Activated naive CD8-positive, alpha-beta T cell treated with anti-CD3 and anti-CD28 coated beads, Interleukin-2, amount 10 ng/mL, durations not matched to agents 7 days and 5 days (primary cell): ENCODE measurements at places on chromosomes 7 and 10.

- H3K27me3 ChIP-seq: no peaks in the 10 kb centered on the region
- no peak overlapping the region for H3K27ac ChIP-seq
- H3K4me3 ChIP-seq: no peak overlapping the region
- H3K36me3 ChIP-seq: peaks cover 17% of the 10 kb centered on the region
- DNase-seq: no peak
Measured at GRCh38 chr10:74705358-74705980, 120.9 kb upstream of the KAT6B start.

DNA sequence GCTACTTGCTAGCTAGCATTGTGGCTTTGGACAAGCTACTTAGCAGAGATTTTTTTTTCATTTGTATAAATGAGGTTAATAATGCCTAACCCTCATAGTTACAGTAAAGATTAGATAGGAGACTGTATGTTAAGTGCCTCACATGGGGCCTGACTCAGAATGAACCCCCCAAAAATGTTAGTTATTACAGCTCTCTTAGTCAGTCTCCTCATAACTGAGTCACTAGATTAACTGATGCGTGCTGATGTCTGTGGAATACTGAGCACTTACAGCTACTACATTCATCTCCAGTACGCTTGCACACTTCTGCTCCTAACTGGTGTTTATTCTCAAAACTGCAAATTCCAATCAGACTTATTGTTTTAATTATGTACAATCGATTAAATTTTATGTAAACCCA is 315.3 kb downstream of the SNX13 start:
- H3K4me1 ChIP-seq: no peaks in the 10 kb centered on the region
- no peaks in the 10 kb centered on the region for H3K36me3 ChIP-seq
- no peak for DNase-seq
- no peak overlapping the region for H3K27ac ChIP-seq
- H3K4me3 ChIP-seq: no peak overlapping the region
- peaks cover 4% of the 10 kb centered on the region for H3K27me3 ChIP-seq

- H3K36me3 ChIP-seq: no peaks in the 10 kb centered on the region
- no peaks in the 10 kb centered on the region for H3K27me3 ChIP-seq
- H3K4me1 ChIP-seq: peaks cover 12% of the 10 kb centered on the region
- no peak overlapping the region for H3K27ac ChIP-seq
- no peak overlapping the region for H3K4me3 ChIP-seq
- no peak for DNase-seq
Measured at GRCh38 chr10:110368002-110368401, 63.3 kb upstream of the SMNDC1 start.

DNA sequence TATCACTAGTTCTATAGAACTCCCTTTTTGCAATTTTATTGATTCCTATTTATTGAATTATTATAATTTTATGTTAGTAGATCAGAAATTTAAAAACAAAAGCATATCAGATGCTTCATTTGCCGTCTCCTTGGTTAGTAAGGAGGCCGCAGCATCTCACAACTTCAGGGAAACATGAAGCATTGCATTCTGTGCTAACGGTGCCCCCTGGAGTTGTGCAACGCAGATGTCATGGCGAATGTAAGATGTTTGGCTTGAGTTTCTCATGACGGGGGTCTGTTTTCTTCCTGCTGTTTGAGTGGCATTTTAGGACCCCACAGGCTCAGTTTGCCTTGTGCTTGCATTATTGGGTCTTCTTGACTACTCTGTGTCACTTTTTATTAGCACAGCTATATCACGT is 124.8 kb downstream of the CNNM2 start:
- H3K27ac ChIP-seq: no peak overlapping the region
- H3K36me3 ChIP-seq: no peaks in the 10 kb centered on the region
- H3K27me3 ChIP-seq: no peaks in the 10 kb centered on the region
- DNase-seq: no peak

DNA sequence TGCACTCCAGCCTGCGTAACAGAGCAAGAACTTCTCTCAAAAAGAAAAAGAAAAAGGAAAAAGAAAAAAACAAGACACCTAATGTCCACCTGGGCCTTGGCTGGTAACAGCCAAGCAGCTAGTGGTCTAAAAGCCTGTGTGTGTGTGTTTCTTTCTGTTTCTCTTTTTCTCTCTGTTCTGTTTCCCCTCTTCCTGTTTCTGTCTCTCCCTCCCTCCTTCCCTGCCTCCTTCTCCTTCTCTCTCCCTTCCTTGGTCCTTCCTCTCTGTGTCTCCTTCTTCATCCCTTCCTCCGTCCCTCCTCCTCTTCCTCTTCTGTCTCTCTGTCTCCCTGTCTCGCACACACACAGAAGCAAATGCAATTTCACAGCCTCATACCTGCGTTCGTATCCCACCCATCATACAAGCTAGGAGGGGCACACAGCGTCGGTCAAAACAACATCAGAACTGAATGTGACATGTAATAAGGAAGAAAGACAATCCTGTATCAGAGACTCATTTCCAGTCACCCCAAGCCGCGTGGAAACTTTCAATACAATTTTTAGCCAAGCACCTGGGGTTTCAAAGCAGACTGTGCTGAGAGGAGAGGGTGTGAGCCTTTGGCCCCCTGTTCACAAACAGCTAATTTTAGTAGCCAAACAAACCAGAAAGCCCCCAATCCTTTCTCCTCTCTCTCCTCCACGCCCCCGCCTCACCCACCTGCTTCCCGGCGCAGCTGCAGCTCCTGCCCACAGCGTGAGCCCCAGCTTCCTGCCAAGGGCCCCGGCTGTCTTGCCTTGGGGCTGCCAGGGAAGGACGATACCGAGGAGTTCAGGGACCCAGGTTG is 50.2 kb upstream of the GNA12 start:
- peak overlapping the region; percentile 84 for H3K4me3 ChIP-seq
- peaks cover 3% of the 10 kb centered on the region for H3K27me3 ChIP-seq
- H3K36me3 ChIP-seq: no peaks in the 10 kb centered on the region

DNA sequence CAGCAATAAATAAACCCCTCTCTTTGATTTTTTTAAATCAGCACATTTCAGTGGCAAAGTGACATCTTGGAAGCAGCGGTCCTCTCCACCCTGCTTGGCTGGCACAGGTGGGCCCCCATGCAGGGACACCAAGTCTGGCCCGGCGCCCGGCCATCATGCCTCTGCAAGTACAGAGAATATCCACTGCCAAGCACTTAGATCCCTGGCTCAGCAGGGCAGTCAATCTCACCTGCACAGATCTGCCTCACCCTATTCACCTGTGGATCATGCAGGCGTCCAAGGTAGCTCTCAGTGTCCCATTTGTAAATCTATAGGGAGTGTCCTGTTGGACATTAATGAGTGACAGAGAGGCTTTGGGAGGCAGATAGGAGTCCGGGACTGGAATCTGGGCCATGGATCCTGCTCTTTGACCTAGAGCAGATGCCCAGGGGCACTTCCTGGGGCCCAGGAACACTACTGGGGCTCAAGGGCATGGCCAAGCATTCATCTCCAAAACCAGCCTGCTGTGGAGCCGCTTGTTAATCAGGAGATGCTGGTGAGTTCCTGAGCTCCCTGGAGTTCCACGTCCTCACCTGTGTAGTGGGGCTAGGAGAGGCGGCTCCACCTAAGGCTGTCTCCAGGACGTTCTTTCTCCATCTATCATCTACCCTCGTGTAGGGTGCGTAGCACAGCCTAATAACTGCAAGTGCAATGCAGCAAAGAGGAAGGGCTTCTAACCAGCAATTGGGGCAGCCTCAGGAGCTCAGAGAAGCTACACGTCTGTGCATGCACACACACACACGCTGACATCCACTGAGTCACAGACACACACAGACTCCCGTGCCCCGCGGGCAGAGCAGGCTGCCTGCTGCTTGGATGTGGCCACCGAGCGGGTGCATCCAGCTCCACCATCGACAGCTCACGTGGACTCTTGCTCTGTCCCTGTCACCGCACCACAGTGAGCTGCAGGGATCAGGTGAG is 123.6 kb downstream of the OAT start:
- no peak overlapping the region for H3K27ac ChIP-seq
- peaks cover 2% of the 10 kb centered on the region for H3K27me3 ChIP-seq
- peaks cover 4% of the 10 kb centered on the region for H3K4me1 ChIP-seq
- no peaks in the 10 kb centered on the region for H3K36me3 ChIP-seq
- no peak overlapping the region for H3K4me3 ChIP-seq

- no peak overlapping the region for H3K27ac ChIP-seq
- DNase-seq: no peak
- no peaks in the 10 kb centered on the region for H3K36me3 ChIP-seq
- no peak overlapping the region for H3K4me3 ChIP-seq
- H3K27me3 ChIP-seq: peaks cover 10% of the 10 kb centered on the region
Measured at GRCh38 chr7:26489391-26489790, 197.7 kb downstream of the SNX10 start.

DNA sequence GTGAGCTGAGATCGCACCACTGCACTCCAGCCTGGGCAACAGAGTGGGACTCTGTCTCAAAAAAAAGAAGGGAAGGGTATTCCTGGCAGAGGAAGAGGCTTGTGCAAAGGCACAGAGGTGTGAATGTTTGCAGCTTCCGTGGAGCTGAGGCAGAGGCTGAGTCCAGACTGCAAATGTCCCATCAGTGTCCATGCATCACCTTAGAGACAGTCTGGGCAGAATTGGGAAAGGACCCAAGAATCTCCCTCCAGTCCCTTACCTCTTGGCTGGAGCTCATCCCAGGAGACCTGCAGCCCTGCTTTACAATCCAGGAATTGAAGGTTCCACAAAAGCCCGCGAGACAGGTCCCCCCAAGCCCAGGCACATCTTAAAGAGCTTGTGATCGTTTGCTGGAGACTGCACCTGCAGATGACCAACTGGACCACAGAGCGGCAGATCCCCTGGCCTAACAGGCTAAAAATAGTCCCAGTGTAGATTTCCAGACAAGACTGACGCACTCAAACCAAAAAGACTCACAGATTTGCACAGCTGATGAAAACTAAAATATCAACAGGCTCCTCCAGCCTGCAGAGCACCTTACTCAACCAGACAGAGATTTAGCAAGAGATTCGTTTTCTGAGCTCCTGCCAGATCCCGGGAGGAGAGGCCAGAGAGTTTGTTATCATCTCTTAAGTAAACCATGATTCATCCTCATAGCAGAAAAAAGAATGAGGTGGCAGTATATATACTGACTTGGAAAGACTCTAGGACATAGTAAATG is 22.9 kb upstream of the NANOS1 start:
- H3K27me3 ChIP-seq: peaks cover 4% of the 10 kb centered on the region
- no peak overlapping the region for H3K27ac ChIP-seq
- H3K4me3 ChIP-seq: no peak overlapping the region
- H3K4me1 ChIP-seq: peaks cover 2% of the 10 kb centered on the region
- no peak for DNase-seq

GRCh38 chr10:103915796-103916195 is 2.2 kb downstream of the STN1 start:
- H3K4me1 ChIP-seq: peaks cover 49% of the 10 kb centered on the region
- peak overlapping the region; percentile 96 for H3K27ac ChIP-seq
- H3K4me3 ChIP-seq: peak overlapping the region; percentile 97
- H3K36me3 ChIP-seq: peaks cover 34% of the 10 kb centered on the region
- peak; percentile 61 for DNase-seq

- H3K4me3 ChIP-seq: no peak overlapping the region
- no peak for DNase-seq
- no peak overlapping the region for H3K27ac ChIP-seq
Measured at GRCh38 chr7:30625283-30625682, 30.6 kb downstream of the GARS1 start.

- H3K36me3 ChIP-seq: no peaks in the 10 kb centered on the region
- DNase-seq: peak; percentile 56
- peaks cover 6% of the 10 kb centered on the region for H3K4me1 ChIP-seq
- no peak within 1 kb of the TSS for H3K27ac ChIP-seq
- H3K4me3 ChIP-seq: peak within 1 kb of the TSS; percentile 72
- H3K27me3 ChIP-seq: peaks cover 63% of the 10 kb centered on the region
Measured at GRCh38 chr10:115093286-115093775, at the start of gene ATRNL1. ATRNL1 (plus strand) TSS chr10:115093365; CDS start chr10:115093751, 386 bp downstream.
